Cerebellar nuclear complex (tissue), 1 donor: ENCODE measurements at places on chromosomes 2 and 18.

GRCh38 chr2:237995036-237995435, 28.2 kb downstream of the UBE2F start:
- no peak for DNase-seq

DNA sequence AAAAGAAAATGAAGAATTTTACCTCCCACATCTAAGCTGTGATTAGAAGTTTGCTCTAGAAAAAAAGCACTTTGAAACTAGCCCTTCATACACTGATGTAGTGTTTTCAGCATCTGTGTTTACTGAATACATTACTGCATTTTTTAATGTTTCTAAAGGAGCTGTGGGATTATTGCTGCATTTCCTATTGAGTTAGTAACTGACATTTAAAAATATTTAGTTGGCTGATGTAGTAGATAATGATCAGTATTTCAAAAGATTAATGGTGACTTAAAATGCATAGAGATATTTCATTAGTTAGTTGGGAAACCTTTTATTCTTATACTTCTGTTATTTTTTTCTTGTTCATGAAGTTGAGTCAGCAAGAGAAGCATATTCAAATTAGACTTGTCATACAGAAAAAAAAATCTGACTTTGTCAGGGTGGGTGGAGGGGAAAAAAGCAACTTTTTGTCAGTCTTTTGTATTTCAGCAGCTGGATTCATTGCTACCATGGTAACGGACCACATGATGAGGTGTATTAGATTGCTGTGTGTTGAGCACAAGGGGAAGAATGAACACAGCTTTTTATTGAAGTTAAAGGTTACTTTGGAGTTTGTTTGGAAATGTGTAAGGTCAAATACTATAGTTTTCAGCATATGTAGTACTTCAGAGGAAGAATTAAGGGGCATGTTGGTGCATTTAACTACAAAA, at the start of gene DTNA:
DTNA (plus strand) TSS at position 549 of the 692 bp plus-strand sequence. CDS start 45,679 bp downstream, outside the sequence.
- no peak for DNase-seq

- no peak for DNase-seq
These were observed 221.0 kb downstream of the OSR1 start for GRCh38 chr2:19137433-19137832.

- no peak for DNase-seq
These were observed 89.6 kb upstream of the PPP1CB start for GRCh38 chr2:28662044-28662443.

DNA sequence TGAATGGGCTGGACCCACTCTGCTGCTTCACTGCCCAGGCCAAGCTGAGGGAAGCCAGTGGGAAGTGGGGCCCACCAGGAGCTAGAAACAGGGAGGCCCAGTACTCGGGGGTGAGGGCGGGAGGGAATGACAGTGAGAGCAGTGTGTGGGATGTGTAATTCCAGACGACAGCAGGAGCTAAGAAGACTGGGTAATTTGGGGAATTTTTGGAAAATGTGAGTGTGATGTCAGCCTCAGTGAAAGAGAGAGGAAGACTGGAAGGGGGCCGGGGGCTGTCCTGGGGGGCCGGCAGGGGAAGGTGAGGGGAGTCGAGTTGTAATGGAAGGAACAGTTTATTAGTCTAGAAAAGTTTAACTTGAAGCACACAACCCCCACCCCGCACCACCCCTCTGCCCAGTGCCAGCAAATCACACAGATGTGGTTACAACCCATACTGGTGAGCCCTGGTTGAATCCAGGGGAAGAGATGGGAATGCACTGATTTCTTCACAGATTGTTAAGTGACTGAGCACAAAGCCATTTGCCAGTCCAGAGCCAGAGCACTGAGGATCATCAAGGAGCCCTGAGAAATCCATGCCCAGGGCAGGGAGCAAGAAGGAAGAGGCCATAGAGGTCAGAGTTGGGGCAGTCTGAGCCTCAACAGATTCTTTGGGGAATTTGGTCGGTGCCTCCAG, 76.7 kb upstream of the PKDCC start:
- no peak for DNase-seq

DNA sequence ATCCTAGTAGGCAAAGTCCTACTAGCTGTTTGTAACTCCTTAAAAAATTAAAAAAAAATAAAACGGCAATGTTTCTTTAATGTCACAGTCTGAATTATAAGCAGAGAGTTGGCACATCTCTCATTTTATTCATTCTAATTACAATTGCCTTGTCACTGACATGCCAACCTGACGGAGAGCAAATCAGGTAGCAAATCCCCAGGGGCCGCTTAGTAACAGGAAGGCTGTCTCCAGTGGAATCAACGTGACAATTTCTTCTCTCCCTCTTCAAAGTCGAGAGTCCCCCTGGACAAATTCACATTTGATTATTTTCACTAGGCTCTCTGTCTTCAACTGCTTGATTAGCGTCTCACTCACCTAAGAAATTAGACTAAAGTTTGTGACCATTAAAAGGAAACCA, 1598.9 kb upstream of the PIK3C3 start:
- no peak for DNase-seq
